Fibroblast of skin of scalp (primary cell): ENCODE measurements at places on chromosomes 6 and 20.

DNA sequence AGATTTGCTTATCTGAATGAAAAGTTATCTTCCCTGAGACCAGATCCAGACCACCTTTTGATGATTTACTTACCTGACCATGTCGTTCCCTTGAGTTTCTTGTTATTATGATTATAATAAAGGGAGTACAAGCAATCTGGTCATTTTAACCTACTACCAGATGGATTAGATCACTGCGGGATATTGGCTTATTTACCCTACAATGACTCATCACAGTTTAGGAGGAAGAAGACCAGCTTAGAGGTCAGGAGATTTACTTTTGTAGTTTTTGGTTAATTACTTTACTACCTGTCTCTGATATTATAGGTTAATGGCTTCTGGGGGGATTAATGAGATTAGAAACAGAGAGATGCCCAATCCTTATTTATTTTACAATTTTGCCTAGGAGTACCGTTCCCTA is 10.7 kb downstream of the PKIB start:
- DNase-seq: no peak

DNA sequence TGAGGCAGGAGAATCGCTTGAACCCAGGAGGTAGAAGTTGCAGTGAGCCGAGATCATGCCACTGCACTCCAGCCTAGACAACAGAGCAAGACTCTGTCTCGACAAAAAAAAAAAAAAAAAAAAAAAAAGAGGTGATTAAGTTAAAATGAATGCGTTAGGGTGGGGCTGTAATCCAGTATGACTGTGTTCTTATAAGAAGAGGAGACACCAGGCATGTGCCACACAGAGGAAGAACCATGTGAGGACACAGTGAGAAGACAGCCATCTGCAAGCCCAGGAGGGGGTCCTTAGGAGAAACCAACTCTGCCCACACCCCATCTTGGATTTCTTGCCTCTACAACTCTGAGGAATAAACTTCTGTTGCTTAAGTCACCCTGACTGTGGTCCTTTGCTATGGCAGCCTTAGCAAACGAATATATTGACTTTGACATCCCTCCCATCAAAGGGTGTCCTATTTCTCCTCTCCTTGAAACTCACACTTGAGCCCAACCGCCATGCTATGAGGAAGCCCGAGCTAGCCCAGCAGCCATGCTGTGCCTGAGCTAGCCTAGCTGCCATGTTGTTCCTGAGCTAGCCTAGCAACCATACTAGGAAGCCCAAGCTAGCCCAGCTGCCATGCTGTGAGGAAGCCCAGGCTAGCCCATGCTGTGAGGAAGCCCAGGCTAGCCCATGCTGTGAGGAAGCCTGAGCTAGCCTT is 15.8 kb upstream of the PPP1R16B start:
- peak; percentile 44 for DNase-seq

GRCh38 chr6:38391626-38392579 is 247.8 kb downstream of the BTBD9 start:
- peak; percentile 85 for DNase-seq

GRCh38 chr6:97437087-97437486 is 154.1 kb upstream of the MMS22L start:
- DNase-seq: peak; percentile 31

DNA sequence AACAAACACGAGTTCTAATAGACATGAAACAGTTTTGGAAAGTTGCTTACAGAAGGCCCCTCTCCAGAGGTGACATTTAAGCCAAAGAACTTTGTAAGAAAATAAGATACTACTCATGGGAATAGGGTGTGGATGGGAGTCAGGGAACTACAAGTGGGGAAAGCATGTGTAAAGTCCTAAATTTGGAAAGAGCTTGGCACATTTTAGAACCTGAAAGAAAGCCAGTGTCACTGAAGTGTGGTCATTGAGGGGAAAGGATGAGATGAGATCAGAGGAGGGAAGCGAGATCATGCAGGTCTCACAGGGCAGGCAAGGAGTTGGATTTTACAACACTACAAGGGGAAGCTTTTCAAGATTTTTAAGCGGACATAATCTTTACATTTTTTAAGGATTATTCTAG is 38.0 kb downstream of the VGLL2 start:
- no peak for DNase-seq

DNA sequence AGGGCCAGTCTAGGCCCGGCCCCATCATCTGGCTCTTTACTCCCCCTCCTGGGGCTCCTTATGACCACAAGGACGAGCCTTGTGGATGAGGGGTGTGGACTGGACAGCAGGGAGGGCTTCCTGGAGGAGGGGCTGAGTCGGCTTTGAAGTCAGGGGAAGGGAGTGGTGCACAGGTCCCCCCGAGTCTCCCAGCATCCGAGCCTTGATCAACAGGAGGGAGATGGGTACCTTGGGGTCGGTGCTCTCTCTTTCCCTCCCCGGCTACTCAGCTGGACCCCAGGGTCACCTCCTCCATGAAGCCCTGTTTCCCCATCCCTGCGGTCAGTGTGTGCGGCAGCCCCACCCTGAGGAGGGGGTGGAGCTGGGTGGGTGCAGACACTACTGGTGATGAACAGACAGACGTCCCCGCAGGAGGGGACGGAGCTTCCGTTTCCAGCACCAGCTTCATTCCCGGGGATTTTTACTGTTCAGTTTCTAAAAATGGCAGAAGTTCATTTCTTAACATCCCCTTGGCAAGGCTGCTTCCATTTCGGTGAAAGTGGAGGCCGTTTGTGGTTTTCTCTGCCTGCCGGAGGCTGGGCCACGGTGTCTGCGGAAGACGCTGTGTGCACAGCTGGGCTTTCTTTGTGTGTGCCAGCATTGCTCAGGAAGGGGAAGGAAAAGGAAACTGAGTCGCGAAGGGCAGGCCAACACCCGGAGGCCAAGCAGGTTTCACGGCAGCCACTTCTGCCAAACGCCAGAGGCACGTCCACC is 19.6 kb downstream of the NTSR1 start:
- DNase-seq: no peak

DNA sequence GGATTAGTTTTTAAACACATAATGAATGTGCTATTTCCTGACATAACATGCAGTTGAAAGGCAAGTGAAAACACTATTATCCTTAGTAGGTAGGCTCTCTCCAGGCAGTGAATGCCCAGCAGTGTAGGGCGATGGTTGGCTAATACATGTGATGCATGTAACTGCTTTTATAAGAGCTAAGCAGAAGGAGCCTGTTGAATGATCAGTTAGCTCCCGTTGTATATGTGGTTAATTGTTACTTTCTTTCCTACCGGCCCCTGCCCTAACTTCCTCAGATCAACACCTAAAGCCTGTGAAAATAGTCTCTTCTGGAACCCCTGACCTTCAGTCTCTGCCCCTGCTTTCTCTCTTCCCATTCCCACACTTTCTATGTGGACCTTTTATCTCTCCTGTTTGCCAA is 10.5 kb downstream of the SOX4 start:
- no peak for DNase-seq

DNA sequence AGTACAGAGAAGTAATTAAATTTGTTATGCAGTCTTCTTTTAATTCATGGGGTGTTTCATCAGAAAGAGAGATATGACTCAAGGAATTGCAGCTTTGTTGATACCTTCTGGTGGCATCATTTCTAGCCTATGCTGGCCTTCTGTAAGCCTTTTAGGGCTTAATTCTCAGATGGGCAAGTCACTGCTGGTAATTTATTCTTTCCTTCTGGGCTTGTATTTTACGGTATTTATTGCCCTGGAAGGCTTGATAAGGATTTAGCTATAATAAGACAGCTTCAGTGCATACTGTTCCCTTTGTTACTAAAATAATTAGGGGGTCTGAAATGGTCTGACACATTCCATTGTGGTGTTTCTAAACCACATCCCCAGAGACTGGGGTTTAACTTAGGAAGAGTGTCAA is 57.9 kb upstream of the EMILIN3 start:
- peak; percentile 33 for DNase-seq

DNA sequence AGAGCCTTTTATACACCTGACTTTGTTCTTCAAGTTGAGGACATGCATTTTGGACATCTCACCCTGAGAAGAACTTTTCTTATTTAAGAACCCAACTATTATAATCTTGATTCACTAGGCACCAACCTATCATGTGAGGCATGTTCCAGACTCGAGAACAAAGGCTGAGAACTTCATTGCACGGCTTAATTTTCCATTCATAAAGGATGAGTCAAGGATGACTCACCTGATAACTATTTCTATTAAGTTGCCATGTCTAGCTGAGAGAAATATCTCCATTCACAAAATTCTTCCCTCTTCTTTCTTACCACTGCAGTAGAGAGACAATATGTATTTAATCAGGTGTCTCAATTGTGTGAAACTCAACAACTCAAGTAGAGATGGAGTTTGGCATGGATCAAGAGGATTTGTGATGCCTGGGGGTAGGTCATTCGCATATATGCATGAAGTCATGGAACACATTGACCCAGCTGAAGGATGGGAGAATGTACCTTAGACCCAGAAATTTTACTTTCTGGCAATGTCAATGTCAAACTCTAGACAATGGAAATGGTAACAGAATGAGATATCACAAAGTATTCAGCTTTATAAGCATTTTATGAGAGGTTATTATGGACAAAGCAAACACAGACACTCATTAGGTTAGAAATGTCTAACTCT is 208.7 kb upstream of the PRND start:
- peak; percentile 93 for DNase-seq

GRCh38 chr20:24909861-24910260 is 39.2 kb upstream of the CST7 start:
- no peak for DNase-seq

DNA sequence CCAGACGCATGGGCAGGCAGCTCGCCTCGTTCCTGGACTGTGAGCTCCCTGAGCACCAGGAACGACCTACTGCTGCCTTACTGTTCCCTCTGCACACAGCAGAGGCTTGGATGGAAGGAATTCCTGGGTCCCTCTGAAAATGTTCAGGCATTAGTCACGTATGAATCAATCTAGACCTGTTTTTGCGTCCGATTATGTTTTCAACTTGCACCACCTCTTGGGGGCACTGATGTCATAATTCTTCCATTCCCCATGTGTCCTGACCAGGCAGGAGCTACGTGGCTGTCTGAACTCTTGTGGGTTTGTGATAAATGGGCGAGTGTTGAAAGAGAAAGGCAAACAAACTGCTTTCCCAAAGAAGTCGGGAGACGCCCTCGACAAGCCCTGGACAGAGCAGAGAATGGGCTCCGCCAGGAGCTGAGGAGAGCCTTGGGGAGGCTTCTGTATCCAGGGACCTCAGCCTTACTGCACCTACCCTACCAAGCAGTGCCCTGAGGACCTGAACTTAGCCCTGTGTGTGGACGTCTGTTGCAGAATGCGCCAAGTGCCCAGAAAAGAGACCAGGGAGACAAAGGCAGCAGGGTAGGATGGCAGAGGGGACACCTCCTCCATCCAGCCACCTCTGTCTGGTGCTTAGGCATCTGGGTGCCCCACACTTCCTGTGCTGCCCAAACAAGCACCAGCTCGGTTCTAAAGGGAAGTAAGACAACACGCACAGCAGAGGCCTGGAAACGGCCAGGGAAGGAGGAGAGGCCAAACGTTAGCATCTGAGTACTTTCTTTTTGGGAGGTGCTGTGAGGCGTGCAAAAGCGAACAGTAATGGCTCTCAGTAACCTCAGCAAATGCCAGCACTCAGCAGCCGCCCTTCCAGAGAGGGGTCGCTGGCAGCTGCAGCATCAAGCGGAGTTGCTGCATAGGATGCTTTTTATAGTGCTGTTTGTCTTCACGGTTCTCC is 124.2 kb downstream of the LY86 start:
- peak; percentile 88 for DNase-seq

DNA sequence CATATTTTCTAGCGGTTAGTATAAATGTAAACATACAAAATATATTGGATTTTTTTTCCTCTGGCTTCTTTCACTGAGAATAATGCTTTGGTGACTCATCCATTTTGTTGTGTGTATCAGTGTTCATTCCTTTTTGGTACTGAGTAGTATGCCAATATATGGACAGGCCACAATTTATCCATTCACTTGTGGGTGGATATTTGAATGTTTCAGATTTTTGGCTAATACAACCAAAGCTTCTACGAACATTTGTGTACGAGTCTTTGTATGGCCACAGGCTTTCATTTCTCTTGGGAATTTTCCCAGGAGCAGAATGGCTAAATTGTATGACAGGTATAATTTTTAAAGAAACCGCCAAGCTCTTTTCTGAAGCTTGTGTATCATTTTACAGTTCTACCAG is 677.5 kb downstream of the HDGFL1 start:
- no peak for DNase-seq

GRCh38 chr6:118704915-118705314 is 53.5 kb upstream of the CEP85L start:
- DNase-seq: peak; percentile 28

GRCh38 chr20:49483696-49484123 is 1.2 kb upstream of the KCNB1 start:
- no peak for DNase-seq

DNA sequence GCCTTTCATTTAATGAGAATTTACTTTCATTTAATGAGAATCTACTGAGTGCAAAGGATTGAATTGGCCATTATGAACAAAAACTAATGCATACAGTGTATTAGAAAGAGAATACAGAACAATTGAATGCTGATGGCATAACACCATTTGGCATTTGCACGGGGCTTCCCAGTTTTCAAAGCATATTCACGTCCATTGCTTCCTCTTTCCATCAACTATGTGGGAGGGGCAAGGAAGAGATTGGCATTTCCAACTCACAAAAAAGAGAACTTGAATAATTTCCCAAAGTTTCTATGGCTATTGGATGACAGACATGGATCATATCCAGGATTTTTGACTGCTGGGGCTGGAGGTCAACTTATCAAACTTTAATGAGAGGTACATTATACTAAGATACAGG is 23.2 kb upstream of the ARG1 start:
- DNase-seq: no peak

- no peak for DNase-seq
Observed at GRCh38 chr6:82208913-82209312, 38.6 kb downstream of the IBTK start.

DNA sequence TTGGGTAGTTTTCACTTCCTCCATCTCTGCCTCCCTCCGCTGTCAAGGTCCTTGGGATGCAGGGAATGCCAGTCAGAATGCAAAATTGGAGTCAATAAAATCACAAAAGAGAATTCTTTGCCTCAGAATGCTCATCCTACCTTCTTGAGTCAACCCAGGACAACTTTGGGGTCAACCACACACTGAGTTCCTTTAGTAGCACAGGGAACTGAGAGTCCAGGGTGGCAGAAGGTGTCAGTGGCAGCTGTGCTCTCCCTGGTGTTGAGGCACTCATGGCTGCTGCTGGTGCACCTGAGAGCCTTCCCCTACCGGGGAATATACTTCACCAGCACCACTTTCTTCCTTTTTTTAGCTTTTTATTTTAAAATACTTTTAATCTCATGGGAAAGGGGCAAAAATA is 829 bp upstream of the NOTCH4 start:
- DNase-seq: no peak

- DNase-seq: no peak
Observed at GRCh38 chr6:142740449-142740848, 204.5 kb downstream of the HIVEP2 start.

GRCh38 chr20:46552460-46553420 is 2.3 kb upstream of the OCSTAMP start:
- no peak for DNase-seq

- no peak for DNase-seq
Observed at GRCh38 chr6:7142228-7142801, 34.6 kb downstream of the RREB1 start.

DNA sequence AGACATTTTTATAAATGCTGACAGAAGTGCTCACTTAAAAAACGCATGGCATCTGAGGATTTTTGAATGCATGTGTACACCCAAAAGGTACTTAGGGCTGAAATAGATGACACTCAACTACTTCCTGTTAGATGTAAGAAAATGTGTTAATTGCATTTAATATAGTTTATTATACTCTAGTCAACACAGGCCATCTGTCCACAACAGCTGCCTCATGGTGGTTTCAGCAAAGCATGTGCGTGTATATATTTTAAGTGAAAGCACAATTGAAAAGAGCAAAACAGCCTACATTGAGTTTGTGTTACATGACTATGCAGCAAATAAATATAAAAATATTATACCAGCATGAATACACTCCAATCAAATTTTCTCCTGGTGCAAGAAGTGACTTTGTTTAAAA is 1233.0 kb upstream of the EYS start:
- no peak for DNase-seq
